ENCODE measurements at places on chromosomes 11 and 22.

GRCh38 chr11:1052133-1053011, 15.9 kb upstream of the MUC6 start:
- DNase-seq = no peak

- no peak for DNase-seq
These were observed 38.5 kb downstream of the C11orf58 start for GRCh38 chr11:16776711-16777612.

DNA sequence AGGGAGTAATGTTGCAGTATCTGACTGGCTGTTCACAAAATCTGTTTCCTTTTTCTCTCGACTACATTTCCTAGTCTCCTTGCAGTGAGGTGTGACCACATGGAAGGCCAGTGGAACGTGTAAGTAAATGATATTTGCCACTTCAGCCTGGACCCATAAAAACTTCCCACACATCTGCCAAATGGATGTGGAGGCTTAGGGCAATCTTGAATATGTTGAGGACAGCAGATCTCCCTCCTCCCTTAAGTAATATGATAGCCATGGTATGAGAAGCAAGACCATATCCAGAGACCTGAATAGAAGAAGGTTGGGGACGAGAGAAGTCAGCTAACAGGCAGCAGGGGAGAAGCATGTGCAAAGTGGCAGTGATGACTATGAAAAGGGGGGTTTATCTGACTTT, 33.0 kb upstream of the C11orf87 start:
- no peak for DNase-seq

DNA sequence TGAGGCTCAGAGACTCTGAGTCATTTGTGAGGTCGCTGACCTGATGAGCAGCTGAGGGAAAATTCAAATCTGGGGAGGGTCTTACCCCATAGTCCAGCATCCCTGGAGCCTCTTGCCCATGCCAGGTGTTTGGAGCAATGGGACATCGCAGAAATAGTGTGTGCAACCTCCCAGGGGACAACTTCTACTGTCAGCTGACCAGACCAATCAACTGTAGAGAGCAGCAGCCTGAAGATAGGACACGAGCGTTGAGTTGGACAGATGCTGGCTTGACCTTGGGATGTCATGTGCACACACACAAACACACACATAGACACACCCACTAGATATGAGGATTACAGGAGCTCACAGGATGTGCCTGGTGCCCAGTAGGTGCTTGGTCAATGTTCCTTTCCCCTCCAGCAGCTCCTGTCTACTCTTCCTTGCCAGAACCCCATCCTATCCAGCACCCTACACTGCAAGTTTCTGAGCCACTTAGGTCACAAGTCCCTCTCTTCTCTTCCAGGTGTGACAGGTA, 59.1 kb upstream of the MPEG1 start:
- no peak for DNase-seq

DNA sequence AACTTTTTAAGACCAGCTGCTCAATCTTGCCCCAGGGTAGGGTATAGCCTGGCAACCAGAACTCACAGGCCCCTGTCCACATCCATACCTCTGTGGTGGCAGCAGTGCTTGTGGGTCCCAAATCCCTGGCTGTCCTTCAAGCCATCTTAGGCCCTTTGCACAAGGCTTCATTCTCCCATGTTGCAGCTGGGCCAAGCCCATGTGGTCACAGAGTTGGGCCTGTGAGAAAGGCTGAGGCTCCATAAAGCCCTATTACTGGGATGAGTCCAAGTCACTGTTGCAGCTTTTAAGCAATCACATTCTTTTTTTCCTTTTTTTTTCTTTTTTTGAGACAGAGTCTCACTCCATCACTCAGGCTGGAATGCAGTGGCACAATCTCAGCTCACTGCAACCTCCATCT, 47.9 kb upstream of the SLC25A1 start:
- no peak for DNase-seq

DNA sequence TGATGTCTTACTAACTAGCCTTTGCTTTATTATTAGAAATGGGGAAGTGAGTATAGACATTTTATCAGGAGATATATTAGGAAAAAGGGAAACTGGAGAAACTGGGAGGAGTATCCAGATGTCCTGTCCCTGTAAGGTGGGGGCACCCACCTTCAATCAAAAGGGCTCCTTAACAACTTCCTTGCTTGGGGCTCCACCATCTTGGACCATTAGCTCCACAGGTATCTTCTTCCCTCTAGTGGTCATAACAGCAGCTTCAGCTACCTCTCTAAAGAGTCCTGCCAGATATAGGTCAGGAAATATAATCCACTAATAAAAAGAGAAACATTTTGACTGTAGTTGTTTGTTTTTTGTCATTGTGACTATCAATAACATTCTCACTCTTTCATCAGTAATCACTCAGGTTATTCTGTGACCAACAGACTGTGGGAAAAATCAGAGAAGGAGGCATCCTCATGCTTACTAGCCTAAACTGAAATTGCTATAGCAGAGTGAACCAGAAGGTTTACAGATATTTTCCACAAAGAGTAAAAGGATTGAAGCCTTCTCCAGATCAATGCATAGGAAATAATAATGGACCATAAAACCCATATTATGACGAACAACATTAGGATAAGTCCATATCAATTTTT, 10.4 kb downstream of the OR51B4 start:
- no peak for DNase-seq

DNA sequence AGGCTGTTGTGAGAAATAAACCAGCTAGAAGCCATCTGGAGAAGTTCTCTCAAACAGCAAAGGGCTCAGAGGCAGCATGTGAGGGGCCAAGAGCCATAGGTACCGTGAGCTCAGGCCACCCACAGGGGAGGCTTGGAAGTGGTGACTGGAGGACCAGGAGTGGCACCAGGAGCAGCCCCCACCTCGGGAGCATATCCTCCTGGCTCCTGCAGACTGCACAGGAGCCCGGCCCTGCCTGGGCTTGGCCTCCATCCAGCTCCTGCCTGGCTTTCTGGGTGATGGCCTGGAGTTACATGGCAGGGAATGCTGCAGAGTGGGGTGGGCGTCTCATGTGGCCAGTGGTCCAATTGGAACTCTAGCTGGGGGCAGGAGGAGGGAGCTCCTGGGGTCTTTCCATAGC, 4.2 kb upstream of the MPPED1 start:
- DNase-seq = no peak

GRCh38 chr11:46710821-46711269, 8.2 kb upstream of the F2 start:
- DNase-seq = peak; percentile 7

- no peak for DNase-seq
These were observed 21.7 kb upstream of the BAIAP2L2 start for GRCh38 chr22:38132136-38132535.

GRCh38 chr22:45670981-45671782, 452 bp upstream of the ATXN10 start:
- peak; percentile 15 for DNase-seq

DNA sequence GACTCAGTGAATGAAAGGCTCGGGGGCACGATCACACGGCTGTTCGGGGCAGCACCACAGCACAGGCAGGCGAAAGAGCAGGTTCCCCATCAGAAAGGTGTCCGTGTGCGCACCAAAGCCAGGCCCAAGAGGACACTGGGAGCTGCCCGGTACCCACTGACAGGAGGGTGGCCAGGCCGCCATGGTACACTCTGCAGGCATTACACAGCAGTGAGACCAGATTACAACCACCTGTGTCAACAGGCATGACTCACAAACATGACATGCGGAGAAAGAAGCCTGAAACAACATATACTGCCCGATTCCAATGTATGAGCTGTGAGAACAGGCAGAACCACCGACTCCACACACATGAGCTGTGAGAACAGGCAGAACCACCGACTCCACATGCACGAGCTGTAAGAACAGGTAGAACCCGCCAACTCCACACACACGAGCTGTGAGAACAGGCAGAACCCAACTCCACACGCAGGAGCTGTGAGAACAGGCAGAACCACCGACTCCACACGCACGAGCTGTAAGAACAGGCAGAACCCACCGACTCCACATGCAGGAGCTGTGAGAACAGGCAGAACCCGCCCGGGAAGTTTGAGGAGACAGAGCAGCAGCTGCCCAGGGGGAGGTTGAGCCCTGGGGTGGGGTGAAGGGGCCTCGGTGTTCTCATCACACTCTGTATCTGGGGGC, 32.6 kb downstream of the KIAA0930 start:
- DNase-seq = no peak

DNA sequence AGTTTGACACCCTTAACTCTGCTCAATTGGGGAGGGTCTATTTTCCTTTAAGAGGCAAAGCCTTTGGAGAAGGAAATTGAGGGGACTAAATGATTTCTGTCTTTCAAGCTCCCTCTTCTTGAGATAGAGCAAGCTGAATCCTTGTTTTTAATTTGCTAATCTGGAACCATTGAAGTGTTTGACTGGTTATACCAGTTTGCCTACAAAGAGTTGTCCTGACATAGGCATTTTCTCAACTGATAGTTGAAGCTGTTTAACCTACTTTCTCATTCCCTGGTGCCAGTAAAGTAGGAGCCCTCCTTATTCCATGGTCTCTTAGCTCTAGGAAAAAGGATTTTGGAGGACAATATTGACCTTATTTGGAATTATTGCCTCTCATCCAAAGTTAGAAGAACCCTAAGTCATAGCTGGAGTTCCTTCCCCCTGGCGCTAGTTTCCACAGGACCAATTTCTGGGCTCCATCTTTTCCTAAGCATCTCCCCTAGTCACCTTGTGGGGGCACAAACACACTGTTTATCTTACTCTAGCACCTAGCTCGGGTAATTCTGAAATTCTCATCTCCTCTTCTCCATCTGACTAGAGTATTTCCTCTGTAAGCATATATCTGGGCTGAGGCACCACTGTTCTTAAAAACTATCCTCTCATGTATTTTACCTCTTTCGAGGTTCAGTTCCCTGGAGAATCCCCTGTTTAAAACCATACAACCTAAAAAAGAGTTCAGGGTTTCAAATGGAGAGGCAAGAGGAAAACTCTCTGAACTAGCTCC, 7.4 kb downstream of the ZDHHC5 start:
- DNase-seq = no peak

- no peak for DNase-seq
These were observed 190.7 kb downstream of the SNX19 start for GRCh38 chr11:130725421-130726233.

DNA sequence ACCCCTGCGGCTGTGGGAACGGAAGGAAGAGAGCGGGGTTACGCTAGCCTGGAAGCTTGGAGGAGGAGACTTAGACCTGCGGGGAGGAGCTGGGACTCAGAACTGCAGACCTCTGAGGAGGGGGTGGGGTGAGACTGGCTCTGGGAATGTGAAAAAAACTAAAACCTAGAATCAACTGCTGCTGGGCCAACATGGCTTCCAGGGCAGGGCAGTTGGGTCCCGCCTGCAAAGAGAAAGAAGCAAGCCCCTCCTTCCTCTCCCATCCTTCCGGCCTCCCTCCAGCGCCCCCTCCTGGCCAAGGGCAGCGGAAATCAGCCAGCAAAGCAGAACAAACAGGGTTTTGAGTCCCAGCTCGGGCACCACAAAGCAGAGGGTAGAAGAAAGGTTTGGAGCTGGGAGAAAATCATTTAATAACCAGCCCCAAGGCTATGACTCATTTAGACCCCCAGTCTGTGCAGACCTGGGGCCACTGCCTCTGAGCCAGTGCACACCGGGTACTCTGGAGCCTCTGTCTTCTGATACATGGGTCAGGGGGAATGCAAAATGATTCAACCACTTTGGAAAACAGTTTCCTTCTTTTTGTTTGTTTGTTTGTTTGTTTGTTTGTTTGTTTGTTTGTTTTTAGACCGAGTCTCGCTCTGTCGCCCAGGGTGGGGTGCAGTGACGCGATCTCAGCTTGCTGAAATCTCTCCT, 7.3 kb upstream of the NCF4 start:
- peak; percentile 27 for DNase-seq

GRCh38 chr11:133249065-133249464, 283.2 kb downstream of the OPCML start:
- DNase-seq = no peak

- DNase-seq = no peak
These were observed 3.4 kb downstream of the TIGD3 start for GRCh38 chr11:65357856-65358356.

GRCh38 chr11:77501758-77502157, 27.9 kb upstream of the PAK1 start:
- DNase-seq = no peak

- no peak for DNase-seq
These were observed 2.0 kb upstream of the SAA1 start for GRCh38 chr11:18264035-18264434.

GRCh38 chr22:22935056-22935545, 47.5 kb downstream of the IGLL5 start:
- DNase-seq = no peak

DNA sequence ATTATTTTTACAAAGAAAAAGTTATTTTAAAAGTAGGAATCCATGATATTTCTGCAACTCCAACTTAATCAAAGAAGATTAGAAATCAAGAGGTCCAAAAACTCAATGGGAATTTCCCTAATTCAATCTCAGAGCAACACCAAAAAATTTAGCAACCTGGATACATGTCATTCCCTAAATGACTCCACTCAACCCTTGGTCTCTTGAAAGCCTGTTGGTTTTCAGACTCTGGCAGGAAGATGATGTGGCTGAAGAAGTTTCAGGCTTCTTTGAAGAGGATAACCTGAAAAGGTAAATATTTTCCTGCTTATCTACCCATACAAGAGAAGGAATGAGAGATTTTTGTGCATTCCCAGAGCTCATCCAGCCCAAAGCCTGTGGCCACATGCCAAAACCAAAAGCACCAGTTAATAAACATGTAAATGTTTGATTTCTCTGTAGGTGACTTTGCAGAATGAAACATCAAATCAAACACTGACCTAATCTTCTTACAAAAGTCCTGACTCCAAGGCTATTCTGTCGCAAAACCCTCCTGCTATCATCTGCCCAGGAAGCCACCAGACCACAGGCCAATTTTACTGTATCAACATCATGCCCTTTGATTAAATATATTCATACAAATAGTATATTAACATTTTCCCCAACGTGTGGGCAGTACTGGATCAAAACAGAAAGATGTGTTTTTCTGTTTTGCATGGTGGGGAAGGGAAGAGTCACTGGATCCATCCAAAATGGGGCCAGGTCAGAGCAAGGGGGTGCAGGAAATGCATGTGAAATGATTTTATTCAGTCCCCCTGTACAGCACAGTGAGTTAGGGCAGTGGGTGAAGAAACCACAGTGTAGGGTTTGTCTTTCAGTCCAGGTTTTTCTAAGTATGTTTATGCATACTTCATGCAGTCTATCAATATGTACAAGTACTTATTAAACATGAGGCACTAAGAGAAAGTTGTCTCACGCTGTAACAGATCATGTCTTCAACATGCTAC, 38.8 kb downstream of the SMCO4 start:
- no peak for DNase-seq

GRCh38 chr11:117225553-117226170, 6.2 kb downstream of the PCSK7 start:
- no peak for DNase-seq

Measured in midbrain (tissue), 1 donor.